Anterior cingulate cortex (tissue), 58 donors: ENCODE measurements at places on chromosomes 5 and 9.
A peak's percentile ranks its signal among the peaks of the same experiment; 100 is the strongest.

DNA sequence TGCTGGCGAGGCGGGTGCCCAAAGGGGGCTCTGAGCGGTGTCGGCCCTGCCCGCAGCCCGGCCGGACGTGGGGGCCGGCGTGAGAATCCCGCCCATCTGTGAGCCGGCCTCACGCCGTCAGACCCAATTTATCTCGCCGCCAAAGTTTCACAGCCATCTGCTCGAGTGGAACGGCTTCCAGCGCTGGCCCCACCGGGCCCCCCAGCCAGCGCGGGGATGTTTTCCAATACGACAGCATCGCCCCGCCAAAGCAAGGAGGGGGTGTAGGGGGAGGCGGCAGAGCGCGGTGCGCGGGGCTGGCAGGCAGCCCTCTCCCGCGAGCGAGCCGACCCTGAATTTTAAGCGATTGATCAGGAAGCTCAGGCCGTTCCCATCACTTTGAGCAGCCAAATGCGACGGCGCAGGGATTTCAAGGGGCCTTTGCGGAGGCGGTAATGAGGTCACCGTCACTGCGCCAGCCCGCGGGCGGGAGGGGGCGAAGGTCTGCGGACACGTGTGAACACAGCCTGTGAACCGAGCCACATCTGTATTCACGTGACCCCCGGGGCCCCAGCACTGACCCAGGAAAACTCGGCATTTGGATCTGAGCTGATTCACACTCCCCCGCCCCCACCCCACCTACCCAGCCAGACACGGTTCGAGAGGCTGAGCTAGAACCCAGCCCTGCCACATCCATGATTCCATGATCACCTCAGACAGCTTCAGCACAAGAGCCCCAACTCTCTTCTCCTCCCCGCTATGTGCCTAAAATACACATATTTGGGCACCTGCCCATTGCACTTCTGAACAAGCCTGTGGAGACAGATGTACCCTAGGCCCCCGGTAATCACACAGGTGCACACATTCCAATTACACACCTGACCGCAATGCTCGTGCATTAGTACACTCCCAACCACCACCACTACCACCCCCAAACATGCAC is 47.8 kb upstream of the PSD2 start:
- peak; percentile 63 for DNase-seq

DNA sequence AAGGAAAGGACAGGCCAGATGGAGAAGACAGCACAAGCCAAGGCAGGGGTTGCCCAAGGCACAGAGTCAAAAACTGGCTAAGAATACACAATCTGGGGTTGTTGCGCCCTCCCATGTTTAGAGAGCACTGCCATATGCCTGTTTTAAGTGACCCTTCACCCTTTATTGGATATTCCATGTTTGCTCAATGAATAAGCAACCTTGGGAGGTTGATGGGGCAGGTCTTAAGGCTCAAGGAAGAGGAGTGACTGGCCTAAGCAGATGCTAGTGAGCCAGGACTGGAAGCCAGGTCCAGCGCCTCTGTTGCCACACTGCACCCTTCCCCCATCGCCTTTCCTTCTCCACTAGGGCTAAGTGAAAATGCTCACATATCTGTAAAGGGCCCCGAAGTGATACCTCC is 6.7 kb downstream of the TXN start:
- DNase-seq, result no peak

GRCh38 chr9:93891549-93892310 is 63.4 kb downstream of the BARX1 start:
- DNase-seq, result no peak

DNA sequence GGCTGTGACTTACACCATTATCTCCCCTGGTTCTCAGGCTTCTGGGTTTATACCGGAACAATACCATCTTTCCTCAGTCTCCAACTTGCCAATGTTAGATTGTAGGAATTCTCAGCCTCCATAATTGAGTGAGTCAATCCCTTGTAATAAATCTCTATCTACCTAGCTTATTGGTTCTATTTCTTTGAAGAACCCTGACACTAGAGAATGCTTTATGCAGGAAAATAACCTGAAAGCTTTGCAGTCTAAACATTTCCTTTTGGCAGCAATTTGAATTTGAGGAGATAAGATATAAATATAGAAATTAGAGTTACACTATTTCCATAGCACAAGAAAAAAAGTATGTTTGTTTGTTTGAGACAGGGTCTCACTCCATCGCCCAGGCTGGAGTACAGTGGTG is 278.1 kb upstream of the CDH18 start:
- DNase-seq, result no peak

GRCh38 chr5:140925806-140926442 is at the start of gene PCDHAC1:
PCDHAC1 (plus strand) TSS chr5:140926299; CDS start chr5:140926893, 594 bp downstream.
- no peak for DNase-seq

GRCh38 chr5:109478830-109479229 is 69.1 kb upstream of the PJA2 start:
- no peak for DNase-seq

- DNase-seq, result peak; percentile 51
Measured at GRCh38 chr5:73654819-73655318, 28.9 kb downstream of the ARHGEF28 start.

- DNase-seq, result no peak
Measured at GRCh38 chr5:114839360-114839759, 330.3 kb downstream of the TRIM36 start.

DNA sequence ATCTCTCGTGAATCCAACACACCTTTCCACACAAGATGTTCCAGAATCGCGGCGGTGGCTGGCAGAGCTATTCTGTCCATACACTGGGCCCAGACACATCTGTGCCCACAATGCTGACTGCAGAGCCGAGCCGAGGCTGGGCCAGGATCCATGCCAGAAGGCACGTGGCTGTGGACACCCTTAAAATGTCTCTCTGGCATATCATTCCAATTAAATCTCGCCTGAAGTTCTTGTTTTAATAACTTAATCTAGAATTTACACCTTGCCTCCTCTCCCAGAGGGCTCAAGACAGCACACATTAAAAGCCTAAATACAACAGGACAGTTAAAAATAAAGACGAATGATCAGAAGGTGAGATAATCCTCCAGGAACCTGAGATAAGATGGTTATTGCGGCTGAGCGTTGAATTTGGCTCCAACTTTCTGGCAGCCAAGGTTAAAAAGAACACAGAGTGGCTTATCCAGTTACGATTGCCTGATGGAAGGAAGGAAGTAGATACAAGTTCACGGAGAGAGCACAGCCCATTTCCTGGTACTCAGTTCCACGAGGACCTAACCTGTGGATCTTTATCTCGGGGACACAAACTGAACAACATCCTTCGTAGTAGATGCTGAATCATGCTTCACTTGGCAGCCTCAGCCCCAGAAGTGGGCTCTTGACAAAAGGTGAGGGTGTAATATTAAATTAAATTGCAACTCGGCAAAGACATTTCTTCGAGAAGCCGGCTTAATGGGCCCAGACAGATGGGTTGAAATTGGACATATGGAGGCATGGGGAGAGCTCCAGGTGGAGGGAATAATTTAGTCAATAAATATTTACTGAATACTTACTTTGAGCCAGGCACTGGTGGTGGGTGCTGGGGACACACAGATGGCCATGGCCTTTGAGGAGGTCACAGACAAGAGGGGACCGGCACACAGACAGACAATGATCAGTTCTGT is 86.0 kb upstream of the TBC1D2 start:
- DNase-seq, result no peak

GRCh38 chr9:125435776-125436612 is 174.4 kb downstream of the GAPVD1 start:
- no peak for DNase-seq

- no peak for DNase-seq
Measured at GRCh38 chr5:147751-148150, 43.5 kb upstream of the LRRC14B start.

GRCh38 chr9:33233626-33234342 is 6.2 kb upstream of the SPINK4 start:
- DNase-seq, result no peak

DNA sequence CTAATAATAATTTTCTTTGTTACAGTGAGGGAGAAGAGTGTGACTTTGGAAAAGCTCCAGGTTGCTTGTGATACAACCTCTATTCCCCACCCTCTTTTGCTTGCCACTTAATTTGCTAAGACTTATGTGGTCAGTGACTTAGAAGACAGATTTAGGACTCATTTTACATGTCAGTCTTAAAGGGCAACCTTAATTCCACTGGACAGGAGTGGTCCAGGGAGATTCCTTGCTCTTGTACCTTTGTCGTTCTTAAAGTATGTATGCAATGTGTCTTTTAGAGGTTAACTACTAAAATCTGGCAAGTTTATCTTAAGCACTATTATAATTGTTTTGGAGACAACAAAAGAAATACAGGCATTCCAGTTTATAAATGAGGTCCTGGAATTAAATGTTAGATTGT is 20.0 kb downstream of the SLC30A5 start:
- DNase-seq, result no peak

GRCh38 chr5:39943811-39944210 is 519.0 kb upstream of the DAB2 start:
- DNase-seq, result no peak

- DNase-seq, result peak; percentile 46
Measured at GRCh38 chr5:160199410-160199911, 29.8 kb upstream of the FABP6 start.

DNA sequence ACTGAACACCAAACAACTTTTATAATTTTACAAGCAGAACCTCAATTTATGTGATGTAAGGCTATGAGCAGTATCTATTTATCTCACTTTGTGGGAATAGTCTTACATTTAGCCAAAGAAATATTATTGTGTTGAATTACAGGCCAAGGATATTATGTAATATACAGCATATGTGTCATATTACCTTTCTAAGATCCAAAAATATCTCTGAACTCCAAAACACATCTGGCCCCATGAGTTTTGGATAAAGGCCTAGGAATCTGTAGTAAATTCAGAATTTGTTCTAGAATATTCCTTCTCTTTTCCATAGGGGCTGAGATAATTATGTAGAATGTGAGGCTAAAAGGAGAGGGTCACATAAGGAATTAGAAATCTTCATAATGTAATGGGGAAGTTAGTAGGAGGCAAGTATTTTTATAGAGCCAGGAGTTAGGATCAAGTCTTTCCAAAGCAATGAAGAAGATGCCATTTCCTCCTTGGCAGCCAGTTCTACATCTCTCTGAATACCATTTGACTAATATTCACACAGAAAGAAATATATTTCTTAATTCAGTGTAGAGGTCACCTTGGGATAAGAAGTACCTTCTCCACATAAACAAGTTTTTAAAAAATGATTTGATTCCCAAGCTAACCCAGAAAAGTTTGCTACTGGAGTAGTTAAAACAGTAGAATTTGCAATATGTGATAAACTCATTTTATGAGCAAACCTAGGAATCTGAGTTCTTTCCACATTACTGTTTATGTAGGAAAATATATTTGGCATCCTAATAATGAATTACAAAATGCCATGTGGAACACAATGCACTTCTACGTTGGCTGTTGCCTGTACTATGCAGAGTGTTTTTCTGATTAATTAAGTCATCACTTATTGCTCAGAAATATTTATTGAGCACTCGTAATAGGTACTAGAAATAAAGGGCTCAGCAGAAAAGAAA is 20.3 kb upstream of the GRAMD2B start:
- DNase-seq, result no peak

GRCh38 chr5:132219981-132220380 is 7.7 kb downstream of the P4HA2 start:
- DNase-seq, result no peak

GRCh38 chr5:142740474-142741242 is 29.5 kb upstream of the ARHGAP26 start:
- DNase-seq, result no peak

DNA sequence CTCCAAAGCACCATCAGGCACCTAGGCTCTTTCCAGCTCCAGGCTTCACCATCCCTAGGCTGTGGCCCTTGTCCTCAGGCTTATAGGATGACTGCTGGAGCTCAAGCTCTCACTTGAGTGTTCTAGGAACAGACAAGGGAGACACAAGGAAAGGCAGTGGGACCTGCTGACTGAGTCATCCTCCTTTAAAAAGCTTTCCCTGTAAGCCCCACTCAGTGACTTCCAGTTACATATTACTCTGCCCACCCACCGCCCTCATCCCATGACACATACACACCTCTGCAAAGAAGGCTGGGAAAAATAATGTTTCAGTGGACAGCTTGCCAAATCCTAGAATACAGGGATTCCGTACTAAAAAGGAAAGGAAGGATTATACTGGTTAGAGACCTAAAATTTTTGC is 154.2 kb upstream of the ZNF366 start:
- DNase-seq, result no peak

GRCh38 chr5:37492778-37493555 is 113.8 kb downstream of the WDR70 start:
- DNase-seq, result no peak

DNA sequence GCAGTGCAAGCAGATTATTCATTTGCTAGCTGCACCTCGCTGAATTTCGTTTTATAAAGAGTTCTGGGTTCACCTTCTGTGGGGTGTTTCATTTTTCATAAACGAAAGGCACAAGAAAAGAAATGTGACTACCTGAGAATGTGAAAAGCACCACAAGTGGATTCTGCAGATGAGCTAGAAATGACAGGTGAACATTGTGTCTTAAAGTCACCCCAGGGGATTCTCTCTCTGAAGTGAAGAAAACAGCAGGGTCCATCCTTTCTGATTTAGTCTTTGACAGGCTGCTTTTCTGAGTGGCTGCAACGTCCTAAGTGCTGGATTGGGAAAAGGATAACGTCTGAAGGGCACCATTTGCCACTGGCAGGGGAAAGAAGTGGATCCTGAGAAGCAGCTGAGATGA is 469.3 kb downstream of the SPATA31D1 start:
- DNase-seq, result no peak

- no peak for DNase-seq
Measured at GRCh38 chr9:19231126-19231903, 822 bp downstream of the DENND4C start.

- no peak for DNase-seq
Measured at GRCh38 chr9:12413986-12414385, 279.2 kb upstream of the TYRP1 start.

GRCh38 chr5:154214371-154215106 is 24.0 kb downstream of the GALNT10 start:
- DNase-seq, result no peak

DNA sequence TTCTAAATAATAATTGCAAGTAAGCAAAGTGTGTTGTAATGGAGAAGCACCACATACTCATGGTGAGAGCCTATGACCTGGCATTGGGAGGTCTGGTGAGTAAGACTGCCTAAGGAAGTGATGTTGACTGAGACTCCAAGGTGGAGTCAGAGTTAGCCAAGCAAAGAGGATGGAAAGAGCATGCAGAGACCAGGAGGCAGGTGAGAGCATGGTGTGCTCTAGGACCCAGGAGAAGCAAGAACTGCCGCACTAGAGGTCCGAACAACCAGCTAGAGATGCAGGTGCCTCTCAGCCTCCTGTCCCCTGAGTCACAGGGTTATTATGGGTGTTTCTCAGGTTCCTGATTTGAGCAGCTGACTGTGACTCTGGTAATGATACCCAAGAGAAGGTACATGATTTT is 27.3 kb downstream of the ANP32B start:
- DNase-seq, result no peak

DNA sequence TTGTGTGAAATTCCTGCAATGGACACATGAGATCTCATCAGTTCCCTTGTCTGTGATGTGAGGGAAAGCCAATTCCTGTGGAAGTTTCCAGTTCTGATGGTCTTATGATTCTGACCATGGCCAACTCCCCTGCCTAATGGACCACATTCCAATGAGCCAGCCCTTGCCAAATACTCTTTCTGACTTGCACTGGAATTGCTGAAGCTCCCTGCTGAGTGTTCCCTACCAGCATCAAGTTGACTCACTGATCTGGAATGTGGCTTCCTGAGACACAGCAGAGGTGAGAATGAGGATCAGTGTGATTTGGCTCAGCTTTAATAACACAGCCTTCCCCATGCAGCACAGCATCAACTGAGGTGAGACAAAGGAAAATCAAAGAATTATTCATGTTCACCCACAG is 427.8 kb downstream of the KDM4C start:
- no peak for DNase-seq

GRCh38 chr9:131107760-131108159 is 11.4 kb downstream of the AIF1L start:
- DNase-seq, result no peak
